ENCODE measurements at places on chromosomes 2 and 18.
A peak's percentile ranks its signal among the peaks of the same experiment; 100 is the strongest.

GRCh38 chr2:69087211-69087911 lies 74.4 kb downstream of the ANTXR1 start:
- H3K27ac ChIP-seq = no peak overlapping the region
- DNase-seq = no peak
- peaks cover 13% of the 10 kb centered on the region for H3K4me1 ChIP-seq

- no peaks in the 10 kb centered on the region for H3K4me1 ChIP-seq
- DNase-seq = no peak
- H3K27ac ChIP-seq = no peak overlapping the region
- no peak overlapping the region for H3K4me3 ChIP-seq
- H3K36me3 ChIP-seq = no peaks in the 10 kb centered on the region
Measured at GRCh38 chr2:14761118-14761517, 128.6 kb downstream of the LRATD1 start.

- H3K4me1 ChIP-seq = no peaks in the 10 kb centered on the region
- DNase-seq = peak; percentile 3
- no peak overlapping the region for H3K27ac ChIP-seq
- no peaks in the 10 kb centered on the region for H3K36me3 ChIP-seq
- H3K4me3 ChIP-seq = no peak overlapping the region
- H3K27me3 ChIP-seq = no peaks in the 10 kb centered on the region
Measured at GRCh38 chr18:79597831-79598632, 81.6 kb upstream of the CTDP1 start.

DNA sequence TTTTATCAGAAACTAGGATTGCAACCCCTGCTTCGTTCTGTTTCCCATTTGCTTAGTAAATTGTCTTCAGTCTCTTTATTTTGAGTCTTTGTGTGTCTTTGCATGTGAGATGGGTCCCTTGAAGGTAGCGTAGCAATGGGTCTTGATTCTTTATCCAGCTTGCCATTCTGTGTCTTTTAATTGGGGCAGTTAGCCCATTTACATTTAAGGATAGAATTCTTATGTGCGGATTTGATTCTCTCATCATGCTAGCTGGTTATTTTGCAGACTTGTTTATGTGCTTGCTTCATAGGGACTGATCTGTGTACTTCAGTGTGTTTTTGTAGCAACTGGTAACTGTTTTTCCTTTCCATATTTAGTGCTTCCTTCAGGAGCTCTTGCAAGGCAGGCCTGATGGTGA lies 73.5 kb downstream of the EPC2 start:
- no peaks in the 10 kb centered on the region for H3K27me3 ChIP-seq
- peaks cover 25% of the 10 kb centered on the region for H3K4me1 ChIP-seq
- H3K4me3 ChIP-seq = no peak overlapping the region
- no peak overlapping the region for H3K27ac ChIP-seq
- H3K36me3 ChIP-seq = no peaks in the 10 kb centered on the region

- no peak overlapping the region for H3K27ac ChIP-seq
- H3K4me3 ChIP-seq = no peak overlapping the region
- no peaks in the 10 kb centered on the region for H3K27me3 ChIP-seq
- no peaks in the 10 kb centered on the region for H3K36me3 ChIP-seq
Measured at GRCh38 chr2:240390091-240391073, 45.1 kb upstream of the GPC1 start.

DNA sequence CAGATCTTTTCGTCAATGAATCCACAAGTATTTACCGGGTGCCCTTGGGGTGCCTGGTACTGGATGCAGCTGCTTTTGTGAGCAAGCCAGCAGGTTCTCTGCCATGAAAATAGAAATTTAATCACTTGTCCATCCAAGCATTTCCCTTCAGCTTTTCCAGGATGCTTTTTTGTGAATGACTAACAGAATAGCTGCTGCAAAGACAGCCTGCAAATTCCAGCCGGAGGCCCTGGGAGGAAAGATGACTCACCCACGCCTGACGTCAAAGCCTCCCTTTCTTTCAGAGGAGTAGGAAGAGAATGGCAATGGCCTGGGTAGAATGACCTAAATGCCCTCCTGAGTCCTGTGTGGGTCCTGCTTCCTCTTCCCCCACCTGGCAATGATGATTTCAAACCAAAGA lies 111.9 kb downstream of the AP1S3 start:
- H3K4me1 ChIP-seq = peaks cover 5% of the 10 kb centered on the region
- peak; percentile 54 for DNase-seq
- no peaks in the 10 kb centered on the region for H3K27me3 ChIP-seq

GRCh38 chr2:42723465-42723864 lies 40.5 kb downstream of the OXER1 start:
- DNase-seq = no peak
- H3K4me3 ChIP-seq = no peak overlapping the region
- peaks cover 18% of the 10 kb centered on the region for H3K4me1 ChIP-seq
- H3K27me3 ChIP-seq = no peaks in the 10 kb centered on the region
- H3K36me3 ChIP-seq = no peaks in the 10 kb centered on the region

GRCh38 chr2:181972431-181973170 lies 13.1 kb upstream of the PPP1R1C start:
- no peak for DNase-seq
- H3K27me3 ChIP-seq = no peaks in the 10 kb centered on the region
- peaks cover 14% of the 10 kb centered on the region for H3K4me1 ChIP-seq
- H3K4me3 ChIP-seq = no peak overlapping the region
- no peak overlapping the region for H3K27ac ChIP-seq

DNA sequence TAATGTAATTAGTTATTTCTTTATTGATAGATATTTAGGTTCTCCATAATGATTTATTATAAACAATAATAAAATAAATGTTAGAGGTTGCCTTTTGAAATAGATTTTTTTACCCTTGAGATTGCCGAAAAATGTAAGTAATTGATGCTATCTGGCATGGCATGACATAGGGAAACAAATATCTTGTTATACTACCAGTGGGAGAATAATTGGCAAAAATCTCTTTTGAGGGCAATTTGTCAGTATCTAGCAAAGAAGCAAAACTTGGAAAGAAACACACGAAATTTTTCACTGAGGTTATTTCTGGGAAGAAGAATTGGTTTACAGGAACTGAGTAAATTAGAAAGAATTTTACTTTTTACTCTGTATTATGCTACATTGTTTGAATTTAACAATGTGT lies 547.2 kb upstream of the SETBP1 start:
- H3K4me3 ChIP-seq = no peak overlapping the region
- H3K27me3 ChIP-seq = no peaks in the 10 kb centered on the region
